ENCODE measurements at places on chromosomes 5 and 9. TPM values are rescaled to one million over a fixed set of nuclear protein-coding genes. Genes with fewer than 3 reads are reported as not detected.

RABGAP1 gene
- total RNA-seq = 94.2 TPM

FGF18 gene
- total RNA-seq = 2.1 TPM

PWWP2A gene
- total RNA-seq = 18.5 TPM

FAM78A gene
- total RNA-seq = 1.4 TPM

- no peak for DNase-seq
Observed at GRCh38 chr5:73896097-73896496, 270.1 kb downstream of the ARHGEF28 start.

GRCh38 chr5:65796269-65796668 lies 74.3 kb downstream of the NLN start:
- no peak for DNase-seq

DNA sequence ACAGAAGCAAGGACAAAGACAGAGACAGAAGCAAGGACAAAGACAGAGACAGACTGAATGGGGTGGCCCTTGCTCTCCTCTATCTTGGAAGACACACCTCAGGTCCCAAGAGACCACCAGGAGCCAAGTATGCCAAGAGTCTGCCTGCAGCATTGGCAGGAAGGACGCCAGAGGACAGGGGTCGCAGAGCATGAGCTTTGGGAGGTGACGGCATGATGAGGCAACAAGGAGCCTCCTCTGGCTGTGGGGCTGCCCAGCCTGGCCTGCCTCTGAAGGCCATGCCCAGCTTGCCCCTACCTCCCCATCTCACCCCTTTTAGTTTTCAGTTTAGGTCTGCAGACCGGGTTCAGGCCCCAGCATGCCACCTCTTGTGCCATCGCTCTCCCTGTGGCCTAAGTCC lies 17.6 kb downstream of the PDGFRB start:
- DNase-seq = no peak

DNA sequence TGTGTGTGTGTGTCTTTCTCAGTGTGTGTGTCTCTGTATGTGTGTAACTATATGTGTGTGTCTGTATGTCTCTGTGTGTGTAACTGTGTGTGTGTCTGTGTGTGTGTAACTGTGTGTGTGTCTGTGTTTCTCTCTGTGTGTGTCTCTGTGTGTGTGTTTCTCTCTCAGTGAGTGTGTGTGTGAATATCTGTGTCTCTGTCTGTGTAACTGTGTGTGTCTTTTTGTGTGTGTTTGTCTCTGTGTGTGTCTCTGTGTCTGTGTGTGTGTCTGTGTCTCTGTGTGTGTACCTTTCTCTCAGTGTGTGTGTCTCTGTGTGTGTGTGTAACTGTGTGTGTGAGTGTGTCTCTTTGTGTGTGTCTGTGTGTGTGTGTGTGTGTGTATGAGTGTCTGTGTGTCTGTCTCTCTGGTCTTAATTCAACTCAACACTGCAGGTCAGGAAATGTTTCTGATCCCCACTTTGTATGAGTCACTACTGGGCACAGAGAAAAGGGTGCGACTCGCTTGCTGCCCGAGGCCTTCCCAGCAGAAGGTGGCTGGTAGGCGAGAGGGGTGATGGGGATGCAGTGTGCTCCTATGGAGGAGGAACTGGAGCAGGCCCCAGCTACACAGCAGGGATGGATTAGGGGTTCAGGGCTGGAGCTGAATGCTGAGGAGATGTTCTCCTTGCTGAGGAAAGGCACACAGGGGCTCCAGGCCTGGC lies 52.1 kb downstream of the NSG2 start:
- no peak for DNase-seq

DNA sequence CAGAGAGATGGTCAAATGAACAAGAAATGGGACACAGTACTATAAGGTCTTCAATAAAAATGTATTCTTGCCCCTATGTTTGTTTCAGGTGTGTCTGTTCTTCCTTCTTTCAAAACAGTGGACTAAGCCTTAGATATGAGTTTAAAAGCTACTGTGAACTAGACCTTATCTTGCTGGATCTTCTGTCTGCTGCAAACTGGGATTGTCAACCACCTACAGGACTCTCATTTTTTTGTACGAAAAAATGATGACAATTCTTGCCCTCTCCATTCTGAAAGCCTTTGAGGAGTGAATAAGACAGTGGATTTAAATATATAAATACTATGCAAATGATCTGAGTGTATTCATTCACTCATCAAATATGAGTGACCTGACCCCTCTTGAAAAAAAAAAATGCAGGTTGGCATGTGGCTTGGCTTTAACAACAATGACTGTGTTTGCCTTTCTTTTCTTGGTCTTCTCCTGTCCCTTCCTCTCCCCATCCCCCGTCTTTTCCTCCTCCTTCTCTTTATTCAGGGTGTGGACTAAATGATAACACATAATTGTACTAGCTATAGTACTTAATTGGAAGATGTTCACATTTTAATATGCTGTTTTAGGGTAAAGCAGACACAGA lies 235.5 kb upstream of the TRIM32 start:
- no peak for DNase-seq

DNA sequence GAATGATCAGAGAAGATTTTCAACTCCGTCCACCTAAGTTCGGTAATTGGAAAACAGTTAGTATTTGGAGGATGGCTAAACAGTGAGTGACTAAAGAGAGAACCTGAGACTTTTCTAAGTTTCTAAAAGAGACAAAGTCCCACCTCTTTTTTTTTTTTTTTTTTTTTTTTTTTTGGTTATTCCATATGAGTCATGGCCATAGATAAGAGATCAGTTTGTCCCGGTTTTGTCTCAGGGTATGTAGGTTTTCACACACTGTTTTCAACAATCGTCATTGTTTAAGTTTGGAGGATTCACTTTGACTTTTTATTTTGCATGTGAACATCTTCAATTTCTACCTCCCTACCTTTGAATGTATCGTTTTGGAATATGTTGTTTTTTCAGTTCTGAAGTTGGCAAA lies 85.9 kb downstream of the NTRK2 start:
- no peak for DNase-seq

GRCh38 chr5:127434588-127434987 lies 82.9 kb upstream of the PRRC1 start:
- no peak for DNase-seq

GRCh38 chr9:9746826-9747225 lies 866.0 kb downstream of the PTPRD start:
- no peak for DNase-seq

DNA sequence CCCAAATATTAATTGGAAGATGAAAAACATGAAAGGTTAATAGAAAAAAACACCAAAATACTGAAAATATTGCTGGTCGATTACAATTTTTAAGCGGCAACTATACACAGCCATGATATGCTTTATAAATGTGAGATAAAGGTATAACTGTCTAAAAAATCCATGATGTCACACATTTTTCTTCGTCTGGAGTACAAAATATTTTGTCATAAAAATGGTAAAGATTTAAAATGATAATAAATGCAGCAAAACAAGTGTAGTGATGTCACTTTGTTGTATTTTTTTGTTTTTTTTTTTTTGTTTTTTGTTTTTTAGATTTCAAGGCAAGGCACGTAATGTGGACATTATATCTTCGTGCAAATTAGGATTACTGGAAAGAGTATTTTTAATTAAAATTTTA lies 227.4 kb downstream of the NFIB start:
- DNase-seq = no peak

DNA sequence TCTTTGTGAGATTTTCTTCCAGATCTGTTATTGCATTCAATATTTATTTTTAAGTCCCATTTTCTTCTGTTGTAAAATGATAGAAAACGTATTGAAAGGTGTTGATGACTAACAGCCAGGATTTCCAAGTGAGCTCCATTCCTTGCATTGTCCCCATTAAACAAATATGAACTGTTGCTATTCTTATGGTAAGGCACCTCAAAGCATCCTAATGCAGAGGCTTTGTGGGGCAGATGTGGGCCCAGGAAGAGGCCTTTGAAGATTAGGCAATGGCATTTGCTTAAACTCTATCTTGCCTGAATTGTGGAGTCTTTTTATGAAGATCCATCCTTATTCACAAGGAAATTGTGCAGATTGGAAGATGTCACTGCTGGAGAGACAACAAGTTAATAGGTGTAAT lies 38.9 kb downstream of the NTRK2 start:
- DNase-seq = no peak

Measured in chondrocyte (in vitro differentiated cells).